ENCODE measurements at places on chromosomes 7 and 10.

- DNase-seq, result no peak
These were observed 276.9 kb downstream of the CSTF2T start for GRCh38 chr10:51422311-51423120.

DNA sequence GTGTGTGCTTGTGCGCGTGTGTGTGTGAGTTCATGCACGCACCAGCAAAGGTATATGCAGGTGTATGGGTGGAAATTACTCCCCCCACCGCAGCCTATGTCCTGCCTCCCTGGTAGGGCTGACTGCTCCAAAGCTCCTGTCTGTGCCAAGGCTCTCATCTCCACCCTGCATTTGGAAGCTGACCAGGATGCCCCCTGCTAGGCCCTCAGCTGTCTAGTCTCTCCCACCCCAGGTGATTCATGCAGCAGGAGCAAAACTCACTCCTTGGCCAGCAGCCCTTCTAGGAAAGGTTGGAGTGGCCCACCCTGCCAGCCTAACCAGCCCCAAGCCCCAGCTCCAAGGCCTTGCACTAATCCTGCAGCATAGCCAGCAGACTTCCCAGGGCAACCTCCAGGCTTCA lies 148.4 kb downstream of the GRID1 start:
- DNase-seq, result no peak

- no peak for DNase-seq
These were observed 82.7 kb upstream of the ADAM12 start for GRCh38 chr10:126470991-126471390.

DNA sequence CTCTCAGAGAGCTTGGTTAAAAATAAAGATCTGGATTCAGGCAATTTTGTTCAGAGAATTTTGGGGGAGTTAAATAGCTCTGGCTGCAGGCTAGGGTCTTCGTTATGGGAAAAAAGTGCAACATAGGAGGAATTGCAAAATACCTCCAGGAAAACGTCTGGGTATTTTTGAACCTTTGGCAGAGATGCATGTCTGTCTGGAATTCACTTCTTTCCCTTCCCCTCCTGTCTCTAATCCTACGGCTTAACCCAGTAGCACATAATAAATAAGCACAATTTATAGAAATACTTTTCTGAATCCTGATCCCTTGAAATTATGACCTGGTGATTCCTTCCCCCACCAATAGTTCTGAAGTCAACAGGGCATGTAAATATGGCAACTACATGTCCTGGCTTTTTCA lies 19.3 kb upstream of the NUP205 start:
- DNase-seq, result no peak

GRCh38 chr7:149868623-149869290 lies 5.0 kb upstream of the ATP6V0E2 start:
- no peak for DNase-seq

- DNase-seq, result no peak
These were observed 9.1 kb downstream of the OR2A7 start for GRCh38 chr7:144255471-144255897.

- DNase-seq, result no peak
These were observed 359.7 kb upstream of the PCDH15 start for GRCh38 chr10:55160655-55161283.

GRCh38 chr10:129516846-129517679 lies 50.0 kb downstream of the MGMT start:
- DNase-seq, result no peak

DNA sequence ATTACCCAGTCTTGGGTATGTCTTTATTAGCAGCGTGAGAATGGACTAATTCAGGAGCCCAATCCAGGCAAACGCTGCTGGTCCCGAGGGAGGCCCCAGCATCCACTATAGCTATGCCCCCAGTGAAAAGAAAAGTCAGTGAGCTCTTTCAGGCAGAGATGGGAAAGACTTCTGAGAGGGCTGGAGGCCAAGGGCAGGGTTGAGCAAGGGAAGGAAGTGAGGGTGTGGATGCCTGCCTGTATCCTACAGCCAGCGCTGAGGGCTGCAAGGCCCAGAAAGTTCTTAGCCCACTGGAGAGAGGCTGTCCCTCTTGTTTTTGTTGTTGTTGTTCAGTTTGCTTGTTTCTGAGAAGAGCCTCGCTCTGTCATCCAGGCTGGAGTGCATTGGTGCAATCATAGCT lies 261.6 kb downstream of the ZEB1 start:
- no peak for DNase-seq

DNA sequence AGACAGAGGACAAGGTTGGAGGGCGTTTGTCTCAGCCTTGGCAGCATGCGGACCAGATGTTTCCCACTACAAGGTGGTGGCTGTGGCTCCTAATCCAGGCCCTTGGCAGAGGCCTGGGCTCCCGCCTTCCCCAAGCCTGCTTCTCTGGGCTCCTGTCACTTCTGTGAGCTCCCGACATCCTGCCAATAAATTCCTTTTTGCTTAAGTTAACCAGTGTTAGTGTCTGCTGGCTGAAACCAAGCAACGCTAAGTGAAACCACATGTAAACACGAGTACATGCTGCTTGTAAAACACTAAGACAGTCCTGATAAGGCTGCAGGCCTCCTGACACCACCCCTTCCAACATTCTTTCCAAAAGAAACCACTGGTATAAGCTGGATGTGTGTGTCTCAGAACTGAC lies 263.6 kb upstream of the ZMIZ1 start:
- DNase-seq, result no peak

DNA sequence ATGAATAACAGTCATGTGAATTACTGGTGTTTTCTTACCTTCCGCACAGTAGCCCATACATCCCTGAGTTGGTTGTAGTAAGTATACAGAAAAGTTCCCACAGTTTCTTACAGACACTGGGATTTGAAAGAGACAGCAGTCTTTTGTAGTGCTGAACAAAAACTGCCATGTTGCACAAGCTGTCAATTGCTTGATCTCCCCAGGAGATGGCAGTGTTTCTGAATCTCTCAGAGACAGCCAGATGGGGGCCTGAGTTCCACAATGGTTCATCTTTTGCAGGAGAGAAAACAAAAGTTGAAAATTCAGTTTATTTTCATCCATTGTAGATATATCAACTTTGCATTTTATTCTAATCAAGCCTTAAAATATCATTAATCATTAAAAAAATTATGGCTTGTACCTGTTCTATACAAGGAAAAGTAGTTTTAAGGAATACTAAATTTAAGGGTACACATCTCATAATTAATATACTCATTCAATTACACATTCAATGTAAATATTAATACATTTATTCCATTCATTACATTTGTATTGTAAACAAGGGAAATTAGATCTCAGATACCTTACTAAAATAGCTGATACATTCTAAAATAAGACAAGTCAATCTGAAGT lies 14.5 kb downstream of the VWDE start:
- peak; percentile 46 for DNase-seq

GRCh38 chr10:103504181-103504783 lies 10.8 kb downstream of the NEURL1 start:
- DNase-seq, result no peak

- DNase-seq, result no peak
These were observed 209.4 kb upstream of the PRSS1 start for GRCh38 chr7:142539901-142540300.

- DNase-seq, result no peak
These were observed 71.8 kb upstream of the CACNB2 start for GRCh38 chr10:18068401-18068800.

DNA sequence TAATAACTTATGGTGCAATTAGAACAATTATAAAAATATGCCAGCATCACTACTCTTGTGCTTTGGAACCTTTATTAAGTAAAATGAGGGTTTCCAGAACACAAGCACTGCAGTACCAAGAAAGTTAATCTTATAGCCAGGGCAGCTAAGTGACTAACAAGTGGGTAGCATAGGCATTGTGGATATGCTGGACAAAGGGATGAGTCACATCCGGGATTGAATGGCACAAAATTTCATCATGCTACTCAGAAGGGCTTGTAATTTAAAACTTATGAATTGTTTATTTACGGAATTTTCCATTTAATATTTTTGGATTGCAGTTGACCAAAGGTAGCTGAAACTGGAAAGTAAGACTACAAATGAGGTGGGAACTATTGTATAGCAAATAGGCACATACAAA lies 250.6 kb downstream of the C7orf25 start:
- no peak for DNase-seq

Data from NCI-H2107 (cell line).